Activated T-cell treated with anti-CD3 and anti-CD28 coated beads for 24 hours (primary cell): ENCODE measurements at places on chromosomes 5 and 9.
A peak's percentile ranks its signal among the peaks of the same experiment; 100 is the strongest.

DNA sequence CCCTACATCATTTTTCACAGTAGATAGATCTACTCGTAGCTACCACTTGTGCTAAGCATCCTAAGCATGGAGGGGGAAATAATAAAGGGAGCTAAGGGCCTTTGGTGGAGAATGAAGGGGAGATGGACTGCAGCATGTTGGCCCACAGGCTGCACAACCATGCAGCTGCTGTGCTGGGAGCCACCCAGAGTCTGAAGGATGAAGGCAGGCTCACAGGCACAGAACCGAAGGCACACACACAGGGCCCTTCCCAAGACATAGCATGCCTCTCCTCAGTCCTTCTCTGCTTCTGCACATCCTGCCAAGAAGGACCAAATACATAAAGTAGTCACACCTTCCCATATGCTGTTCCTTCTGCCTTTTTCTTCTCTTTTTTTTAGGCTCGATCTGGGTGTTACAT, 6.6 kb downstream of the FAM193B start:
- DNase-seq: no peak

- DNase-seq: no peak
Observed at GRCh38 chr9:77422969-77423368, 225.2 kb downstream of the GNA14 start.

GRCh38 chr5:110853267-110853666, 114.5 kb downstream of the SLC25A46 start:
- no peak for DNase-seq

- no peak for DNase-seq
Observed at GRCh38 chr5:179738742-179739141, 6.1 kb downstream of the MAML1 start.

- DNase-seq: no peak
Observed at GRCh38 chr5:171863935-171864334, 78.3 kb downstream of the SMIM23 start.

DNA sequence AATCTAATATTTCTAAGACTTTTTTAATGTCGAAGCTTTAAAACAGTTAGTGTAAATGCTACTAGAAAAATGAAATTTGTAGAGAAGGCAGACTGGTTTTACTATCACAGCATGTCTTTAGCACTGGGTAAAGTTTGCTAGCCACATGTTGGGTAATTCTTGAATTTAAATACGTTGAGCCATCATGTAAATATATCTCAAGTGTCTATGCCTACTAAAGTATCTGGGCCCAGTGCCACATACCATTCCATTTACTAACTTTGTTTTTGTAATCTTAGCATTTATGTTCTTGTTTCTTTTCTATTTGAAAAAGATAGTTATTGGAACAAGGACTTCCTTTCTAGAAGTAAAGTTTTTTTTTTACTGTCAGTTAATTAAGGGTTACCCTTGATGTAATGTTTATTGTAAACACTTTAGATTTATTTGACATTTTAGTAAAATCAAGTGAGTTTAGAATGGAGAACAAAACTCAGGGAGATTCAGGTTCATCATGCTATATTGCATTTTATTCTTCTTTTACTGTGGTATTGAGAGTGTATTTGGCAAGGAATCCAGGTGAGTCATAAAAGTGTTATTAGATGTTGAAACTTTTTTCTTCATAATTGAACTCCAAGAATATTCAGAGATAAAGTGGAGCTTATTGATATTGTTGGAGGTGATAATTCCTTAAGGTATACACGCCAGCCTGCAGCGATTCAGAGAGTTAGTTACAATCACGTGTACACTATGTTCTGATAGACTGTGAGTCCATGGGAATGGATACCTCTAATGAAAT, 182.4 kb downstream of the CCDC171 start:
- no peak for DNase-seq

- DNase-seq: no peak
Observed at GRCh38 chr9:89363311-89363670, 45.0 kb downstream of the SECISBP2 start.

GRCh38 chr9:32487981-32488380, 38.0 kb downstream of the RIGI start:
- no peak for DNase-seq

- DNase-seq: no peak
Observed at GRCh38 chr5:114857941-114858551, 311.7 kb downstream of the TRIM36 start.

DNA sequence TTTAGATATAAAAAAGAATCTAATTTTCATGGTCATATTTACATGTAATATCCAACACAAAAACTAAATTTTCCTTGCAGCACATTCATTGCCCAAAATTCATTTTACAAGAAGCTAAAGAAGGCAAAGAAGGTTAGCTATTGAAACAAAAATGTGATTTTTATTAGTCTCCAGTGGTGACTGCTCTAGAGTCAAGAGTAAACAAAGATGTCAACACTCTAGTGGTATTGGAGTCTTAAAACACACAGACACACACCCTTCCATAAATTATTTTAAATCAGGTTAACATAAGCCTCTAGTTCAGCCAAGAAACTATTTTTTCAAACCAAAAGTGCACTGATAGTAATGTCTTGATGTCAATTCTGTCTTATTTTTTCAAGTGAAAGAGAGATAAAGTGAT, 329.2 kb downstream of the ZNF608 start:
- no peak for DNase-seq

DNA sequence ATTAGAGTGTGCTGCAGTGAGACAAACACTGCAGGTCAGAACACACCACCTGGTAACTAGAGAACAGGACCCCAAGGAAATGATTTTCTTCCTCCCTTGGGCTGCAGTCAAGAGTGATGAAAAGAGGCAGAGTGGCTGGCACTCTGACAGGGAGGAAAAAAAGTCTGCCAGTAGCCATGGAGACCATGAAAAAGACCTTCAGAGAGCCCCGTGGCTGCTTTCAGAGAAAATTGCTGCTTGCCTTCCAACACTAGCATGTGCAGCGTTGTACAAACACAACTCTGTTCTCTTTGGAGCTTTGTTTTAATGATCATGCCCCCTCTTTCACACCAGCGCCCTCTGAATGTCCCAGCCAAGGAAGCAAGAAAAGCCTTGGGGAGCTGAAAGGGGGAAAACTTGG, 68.8 kb downstream of the ANKRD55 start:
- no peak for DNase-seq

GRCh38 chr5:132265336-132266030, 8.0 kb downstream of the PDLIM4 start:
- no peak for DNase-seq

DNA sequence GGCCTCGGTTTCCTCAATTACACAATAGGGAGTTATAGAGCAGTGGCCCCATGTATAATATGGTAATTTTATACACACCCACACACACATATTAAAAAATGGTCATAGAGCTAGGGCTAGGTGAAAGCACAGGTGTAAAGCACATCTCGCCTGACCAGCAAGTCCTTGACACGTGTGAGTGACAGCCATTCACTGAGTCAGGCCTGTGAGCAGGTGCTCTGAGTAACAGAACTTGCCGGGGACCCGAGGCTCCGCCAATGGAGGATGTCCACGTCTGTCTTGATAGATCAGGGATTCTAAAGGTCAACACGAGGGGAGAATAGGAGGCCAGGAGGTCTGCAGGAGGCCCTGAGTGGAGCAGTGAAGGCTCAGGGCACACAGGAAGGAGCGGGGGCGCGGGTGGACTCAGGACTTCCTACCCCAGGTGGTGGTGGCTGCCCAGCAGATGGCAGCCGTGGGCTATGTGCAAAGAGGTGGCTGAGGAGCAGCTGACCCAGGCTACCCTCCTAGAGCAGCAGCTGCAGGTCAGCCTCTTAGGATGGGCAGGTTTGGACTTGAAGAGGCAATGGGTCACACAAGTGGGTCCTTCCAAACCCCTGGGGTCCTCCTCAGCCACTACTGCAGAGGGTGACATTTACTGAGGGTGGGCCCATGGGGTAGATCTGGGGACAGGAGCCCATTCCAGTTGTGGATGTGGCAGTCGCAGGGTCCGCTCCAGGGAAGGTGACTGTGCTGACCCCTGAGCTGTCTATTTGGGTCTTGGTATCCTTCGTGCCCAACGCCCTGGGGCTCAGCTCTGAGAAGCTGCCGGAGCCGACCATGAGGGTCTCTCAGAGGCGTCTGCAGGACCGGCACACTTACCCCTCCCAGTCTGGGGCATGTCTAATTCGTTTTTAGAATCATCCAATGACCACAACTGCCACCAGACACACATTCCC, 45.9 kb downstream of the PRRT1B start:
- peak; percentile 69 for DNase-seq

GRCh38 chr5:88746438-88746882, 136.5 kb downstream of the MEF2C start:
- DNase-seq: no peak

- DNase-seq: no peak
Observed at GRCh38 chr5:14687023-14687665, 22.6 kb downstream of the OTULIN start.

DNA sequence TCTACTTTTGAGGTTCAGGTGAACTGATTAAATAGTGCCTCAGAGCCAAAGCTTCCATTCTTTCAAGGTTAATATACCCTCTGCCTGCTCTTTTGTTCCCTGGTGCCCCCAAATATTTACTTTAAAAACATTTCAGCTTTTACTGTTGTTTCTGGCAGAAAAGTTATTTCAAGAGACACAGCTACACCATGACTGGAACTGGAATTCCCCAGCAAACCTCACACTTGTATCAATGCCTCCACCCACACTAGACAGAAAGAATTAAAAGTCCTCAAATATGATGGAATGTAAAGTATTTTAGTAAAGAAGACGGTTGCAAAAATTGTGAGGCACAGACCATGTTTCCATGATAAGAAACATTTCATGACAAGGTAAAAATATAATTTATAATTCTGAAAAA, 720.2 kb upstream of the TYRP1 start:
- no peak for DNase-seq

GRCh38 chr9:7341571-7341970, 458.0 kb downstream of the DMAC1 start:
- no peak for DNase-seq

DNA sequence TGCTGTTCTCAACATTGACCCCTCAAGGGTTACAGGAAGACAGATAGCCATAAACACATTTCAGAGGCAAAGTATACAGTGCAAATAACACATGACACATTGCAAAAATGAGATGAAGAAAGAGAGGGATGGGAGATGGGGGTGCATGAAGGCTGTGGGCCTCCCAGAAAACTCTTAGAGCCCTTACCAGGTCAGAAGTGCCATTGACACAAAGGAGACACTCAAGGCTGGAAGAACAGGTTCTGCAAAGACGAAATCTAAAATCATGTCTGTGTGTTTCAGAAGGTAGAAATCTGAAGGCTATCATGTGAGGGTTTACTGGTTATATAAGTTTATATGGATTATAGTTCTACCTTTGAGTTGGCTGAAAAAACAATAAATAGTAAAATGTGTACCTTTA, 318.8 kb downstream of the BNC2 start:
- DNase-seq: no peak

GRCh38 chr9:133782157-133783130, 44.3 kb upstream of the SARDH start:
- peak; percentile 54 for DNase-seq

- DNase-seq: no peak
Observed at GRCh38 chr9:86459599-86460155, 105.5 kb upstream of the TUT7 start.

DNA sequence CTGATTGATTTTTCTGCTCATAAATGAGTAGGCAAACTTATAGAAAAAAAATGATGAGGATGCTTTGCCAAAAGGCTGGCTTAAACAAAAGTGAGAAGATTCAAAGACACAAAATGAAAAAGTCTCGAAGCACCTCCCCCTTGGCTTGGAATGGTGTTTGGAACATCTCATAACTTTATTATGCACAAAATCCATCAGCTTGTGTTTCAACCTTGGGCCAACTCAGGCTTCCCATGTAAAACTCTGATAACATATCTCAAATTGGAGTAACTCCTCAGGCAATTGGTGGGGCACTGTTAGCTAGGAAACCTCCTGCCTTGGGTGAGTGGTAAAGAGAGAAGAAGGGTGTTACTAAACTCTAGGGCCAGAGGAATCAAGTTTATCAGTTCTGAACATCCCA, 176.3 kb downstream of the KIAA0825 start:
- DNase-seq: no peak

DNA sequence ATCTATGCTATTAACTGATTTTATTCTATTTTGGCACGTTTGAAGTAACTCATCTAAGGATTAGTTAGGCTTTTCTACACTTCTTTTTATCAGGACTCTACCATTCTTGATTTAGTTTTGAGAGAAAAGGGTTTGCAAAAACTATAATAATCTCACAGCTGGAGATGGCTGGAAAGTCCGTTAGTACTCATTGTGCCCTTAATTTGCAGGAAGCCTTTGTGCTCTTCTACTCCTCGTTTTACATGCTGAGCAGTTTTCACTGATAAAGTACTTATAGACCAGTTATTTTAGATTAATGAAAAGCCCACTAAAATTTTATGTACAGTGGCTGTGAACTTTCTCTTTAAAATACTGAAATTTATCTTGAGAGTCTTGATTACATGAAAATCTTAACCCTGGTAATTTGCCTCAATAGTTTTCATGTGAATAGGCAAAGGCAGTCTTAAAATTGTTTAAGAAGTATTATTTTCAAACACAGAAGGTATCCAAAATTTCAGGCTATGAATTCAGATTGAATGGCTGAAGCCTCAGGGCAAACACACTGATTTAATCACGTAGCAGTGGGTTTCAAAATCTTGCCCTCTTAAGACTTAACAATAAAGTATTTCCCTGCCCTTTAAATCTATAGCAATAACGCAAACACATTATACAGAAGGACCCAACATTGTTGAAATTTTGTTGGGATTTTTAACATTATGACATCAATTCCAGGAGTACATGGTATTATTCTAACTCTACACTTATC, 18.6 kb downstream of the MLLT3 start:
- no peak for DNase-seq

GRCh38 chr5:132787076-132787475, 10.0 kb upstream of the SEPTIN8 start:
- no peak for DNase-seq

DNA sequence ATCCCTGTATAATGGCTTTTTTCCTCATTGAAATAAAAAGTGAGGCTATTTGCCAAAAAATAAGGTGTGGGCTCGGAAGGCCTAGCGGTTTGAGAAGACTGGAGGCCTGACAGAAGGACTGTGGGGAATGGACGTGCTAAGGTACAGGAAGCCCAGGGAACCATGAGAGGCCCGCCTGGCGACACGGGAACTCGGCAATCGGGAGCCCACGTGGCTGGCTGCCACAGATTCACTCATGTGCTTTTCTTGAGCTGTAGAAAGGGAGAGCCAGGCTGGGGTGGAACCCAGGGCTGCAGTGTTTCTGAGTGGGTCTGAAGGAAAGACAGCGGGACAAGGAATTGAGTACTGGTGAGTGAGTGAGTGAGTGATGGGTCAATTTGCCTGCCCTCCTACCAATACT, 11.9 kb upstream of the DDX41 start:
- DNase-seq: no peak
